ENCODE measurements at places on chromosomes 12 and 14.

GRCh38 chr14:91410771-91411536 is 6.7 kb downstream of the CCDC88C start:
- no peak for DNase-seq

GRCh38 chr12:2323532-2324255 is 270.9 kb downstream of the CACNA1C start:
- no peak for DNase-seq

DNA sequence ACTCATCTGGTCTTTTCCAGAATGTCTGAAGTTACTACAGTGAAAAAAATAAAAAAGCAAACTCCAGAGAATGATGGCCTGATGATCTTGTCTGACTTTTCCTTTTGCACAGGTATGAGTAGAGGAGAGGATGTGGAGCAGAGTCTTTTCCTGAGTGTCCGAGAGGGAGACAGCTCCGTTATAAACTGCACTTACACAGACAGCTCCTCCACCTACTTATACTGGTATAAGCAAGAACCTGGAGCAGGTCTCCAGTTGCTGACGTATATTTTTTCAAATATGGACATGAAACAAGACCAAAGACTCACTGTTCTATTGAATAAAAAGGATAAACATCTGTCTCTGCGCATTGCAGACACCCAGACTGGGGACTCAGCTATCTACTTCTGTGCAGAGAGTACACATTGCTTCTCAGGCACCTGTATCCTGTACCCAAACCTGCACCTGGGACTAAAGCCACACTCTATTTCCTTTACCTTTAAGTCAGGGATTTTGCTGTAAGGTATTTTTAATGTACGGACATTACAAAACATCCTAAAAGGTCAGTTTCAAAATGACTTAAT is 75.8 kb upstream of the OR4E1 start:
- no peak for DNase-seq

GRCh38 chr14:64520699-64521098 is 16.1 kb downstream of the ZBTB1 start:
- no peak for DNase-seq

DNA sequence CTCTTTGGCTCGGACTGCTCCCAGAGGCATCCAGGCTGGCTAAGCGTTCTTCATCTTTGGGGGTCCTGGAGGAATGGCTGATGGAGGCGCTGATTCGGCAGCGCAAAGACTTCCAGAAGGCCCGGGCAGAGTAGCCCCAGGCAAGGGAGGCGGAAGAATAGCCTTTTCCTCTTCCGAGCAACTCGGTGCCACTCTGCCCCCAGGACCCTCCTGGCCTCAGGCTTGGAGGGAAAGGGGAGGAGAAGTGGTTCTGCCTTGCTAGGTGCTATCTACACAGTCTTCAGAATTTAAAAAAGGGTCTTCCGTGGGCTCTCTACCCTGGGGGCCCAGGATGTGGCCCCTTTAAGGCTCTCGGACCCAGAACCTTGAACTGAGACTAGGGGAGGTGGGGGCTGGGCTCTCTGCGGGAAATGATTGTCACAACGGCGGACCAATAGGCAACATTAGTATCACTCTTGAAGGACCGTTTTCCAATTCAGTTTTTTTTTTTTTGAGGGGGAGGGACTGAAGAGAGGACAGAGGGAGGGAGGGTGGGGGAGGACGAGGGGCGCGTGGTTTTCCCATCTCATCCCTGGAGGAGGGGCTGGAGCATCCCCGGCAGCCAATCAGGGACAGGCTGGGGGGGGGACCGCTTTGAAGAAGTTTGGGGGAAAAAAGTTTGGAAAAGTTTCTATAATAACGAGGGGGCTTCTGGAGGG is at the start of gene NFATC4:
TSS of gene NFATC4 (plus strand) at position 671 of the 698 bp plus-strand sequence. CDS start 157 bp downstream, outside the sequence.
- DNase-seq: peak; percentile 80
